ENCODE measurements at places on chromosomes 6 and 20. TPM values are rescaled to one million over a fixed set of nuclear protein-coding genes. Genes with fewer than 3 reads are reported as not detected.

DNA sequence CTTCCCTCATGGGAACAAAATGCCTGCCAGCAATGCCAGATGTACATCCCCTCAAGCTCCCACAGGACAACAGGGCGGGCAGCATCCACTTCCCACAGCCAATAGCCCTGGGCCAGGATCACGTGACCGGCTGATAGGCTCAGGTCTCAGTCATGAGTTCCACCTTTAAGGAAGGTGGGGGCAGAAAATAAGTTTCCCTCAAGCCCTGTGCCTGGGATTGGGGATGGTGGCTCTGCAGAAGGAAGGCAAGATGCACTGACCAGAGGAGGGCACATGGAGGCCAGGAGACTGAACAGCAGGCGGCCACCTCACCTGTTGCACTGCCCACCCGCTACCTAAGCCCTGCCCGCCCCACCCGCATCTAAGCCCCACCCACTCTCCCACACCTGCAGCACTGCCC is 149.1 kb downstream of the BMP7 start:
- DNase-seq, result no peak

DNA sequence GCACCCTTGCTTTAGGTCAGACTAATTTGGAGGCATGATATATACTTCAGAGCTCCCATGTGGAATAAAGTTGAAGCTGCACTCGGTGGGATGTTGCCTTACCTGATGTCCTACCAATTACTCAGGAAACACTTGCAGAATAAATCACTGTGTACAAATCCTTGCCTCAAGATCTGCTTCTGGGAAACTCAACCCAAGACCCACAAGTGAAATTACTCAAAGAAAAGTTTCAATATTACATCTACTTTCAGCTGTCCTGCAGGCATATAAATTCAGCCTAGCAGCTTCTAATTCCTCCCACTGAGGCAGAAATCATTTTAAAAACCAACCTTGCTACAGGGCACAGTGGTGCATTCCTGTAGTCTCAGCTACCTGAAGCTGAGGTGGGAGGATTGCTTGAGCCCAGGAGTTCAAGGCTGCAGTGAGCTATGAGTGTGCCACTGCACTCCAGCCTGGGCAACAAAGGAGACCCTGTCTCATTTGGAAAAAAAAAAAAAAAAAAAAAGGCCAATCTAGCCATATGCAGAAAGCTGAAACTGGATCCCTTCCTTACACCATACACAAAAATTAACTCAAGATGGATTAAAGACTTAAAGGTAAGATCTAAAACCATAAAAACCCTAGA is 20.7 kb upstream of the DCDC2 start:
- no peak for DNase-seq

DNA sequence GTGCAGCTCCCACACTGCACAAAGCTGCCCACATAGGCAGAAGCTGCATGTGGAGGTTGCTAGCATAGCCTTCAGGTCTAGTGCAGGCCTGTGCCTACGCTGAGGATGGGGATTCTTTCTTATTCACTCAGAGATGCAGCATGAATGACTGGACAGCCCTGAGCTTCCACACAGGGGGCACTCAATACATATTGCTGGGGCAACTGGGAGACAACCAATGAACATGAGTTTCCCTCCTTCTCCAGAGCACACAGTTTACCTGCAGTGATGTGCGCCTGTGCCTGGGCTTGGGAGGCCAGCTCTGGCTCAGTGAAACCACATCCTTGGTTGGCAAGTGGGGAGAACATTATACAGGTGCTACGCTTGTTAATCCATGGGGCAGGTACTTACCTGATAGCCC is 389.9 kb downstream of the RNGTT start:
- no peak for DNase-seq

DNA sequence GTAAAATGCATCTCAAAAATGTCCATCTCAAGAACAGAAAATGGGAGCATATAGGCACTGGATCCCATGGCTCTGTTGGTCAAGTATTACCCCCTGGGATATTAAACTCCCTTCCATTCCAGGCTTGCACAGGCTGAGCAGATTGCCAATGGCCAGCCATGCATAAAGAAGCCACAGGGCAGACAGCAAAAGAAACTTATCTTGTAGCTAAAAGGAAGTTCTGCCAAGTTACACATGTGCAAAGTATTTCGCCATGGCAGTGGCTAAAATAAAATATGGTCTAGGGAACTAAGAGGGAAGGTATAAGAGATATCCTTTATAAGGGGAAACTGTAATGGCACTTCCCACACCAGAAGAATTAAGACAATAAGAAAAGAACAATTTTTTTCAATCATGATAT is 415.6 kb upstream of the BTBD3 start:
- no peak for DNase-seq

GRCh38 chr20:18079756-18080353 is 22.1 kb upstream of the OVOL2 start:
- DNase-seq, result no peak

- DNase-seq, result no peak
Observed at GRCh38 chr20:41300383-41300782, 17.1 kb downstream of the ZHX3 start.

DNA sequence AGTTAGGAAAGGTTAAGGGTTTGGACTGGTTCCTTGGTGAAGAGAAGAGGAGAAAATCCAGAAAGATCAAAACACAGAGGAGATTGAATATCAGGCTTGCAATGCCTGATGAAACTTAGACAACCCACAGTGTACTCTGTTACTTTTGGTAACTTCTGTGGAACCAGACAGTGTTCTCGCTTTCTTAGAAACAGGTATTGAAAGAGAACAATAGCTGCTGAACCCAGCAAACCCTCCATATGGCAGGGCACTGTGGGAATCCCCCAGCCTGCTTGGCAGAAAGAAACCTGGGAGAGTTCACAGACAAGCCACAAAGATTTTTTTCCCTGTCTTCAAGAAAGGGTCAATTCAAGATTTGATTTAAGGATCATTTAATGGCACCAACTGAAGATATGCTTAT is 342.8 kb downstream of the FOXA2 start:
- no peak for DNase-seq

DNA sequence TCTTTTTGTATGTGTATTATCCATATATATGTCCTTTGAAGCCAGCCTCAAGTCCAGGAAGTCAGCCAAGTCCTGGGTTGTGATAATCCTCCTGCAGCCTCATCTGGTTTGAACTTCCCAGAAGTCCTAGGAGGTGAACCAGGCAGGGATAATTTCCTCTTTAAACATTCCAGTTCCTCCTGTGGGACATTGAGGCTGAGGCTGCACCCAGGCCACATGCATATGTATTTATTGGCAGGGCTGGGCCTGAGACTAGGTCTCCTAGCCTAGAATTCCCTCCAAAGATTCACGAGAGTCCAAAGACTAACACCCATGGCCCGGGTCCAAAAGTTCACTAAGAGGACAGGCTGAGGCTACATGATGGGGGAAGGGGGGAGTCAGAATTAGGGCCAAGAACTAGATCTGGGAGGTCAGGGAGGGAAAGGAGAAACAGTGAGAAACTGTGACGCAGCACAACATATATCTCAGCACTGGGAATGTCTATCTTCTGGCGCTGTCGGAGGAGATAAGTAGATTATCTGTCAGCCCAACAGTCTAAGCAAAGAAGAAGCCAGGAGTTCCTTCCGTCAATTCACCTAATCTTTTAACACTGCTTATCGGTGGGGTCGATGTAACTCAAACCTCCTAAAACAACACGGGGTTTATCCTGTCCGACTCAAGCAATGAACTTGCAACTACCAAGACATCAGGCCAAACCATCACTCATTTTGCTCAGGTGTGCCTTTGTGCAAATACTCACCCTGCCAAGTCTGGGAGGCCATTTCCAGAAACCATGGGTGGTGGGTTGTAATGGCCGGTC is 43.3 kb downstream of the SNX5 start:
- peak; percentile 96 for DNase-seq

DNA sequence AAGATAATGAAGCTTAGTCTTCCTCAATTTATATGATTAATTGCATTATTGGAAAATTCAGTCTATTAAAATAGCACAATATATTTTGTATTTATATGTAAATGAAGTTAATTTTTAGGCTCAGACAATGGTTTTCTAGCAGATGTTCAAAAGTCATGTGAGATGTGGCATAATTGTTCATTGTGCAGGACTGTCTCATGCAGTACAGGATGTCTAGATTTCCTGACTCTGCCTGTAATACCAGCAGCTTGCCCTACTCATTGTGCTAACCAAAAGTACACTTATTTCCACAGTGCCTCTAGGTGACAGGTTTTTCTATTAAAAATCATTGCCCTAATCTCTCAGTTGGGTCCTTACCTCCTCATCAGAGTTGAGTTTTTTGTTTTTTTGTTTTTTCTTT is 12.4 kb downstream of the RALGAPB start:
- no peak for DNase-seq

- no peak for DNase-seq
Observed at GRCh38 chr6:129890164-129890563, 29.0 kb upstream of the TMEM244 start.

- peak; percentile 89 for DNase-seq
Observed at GRCh38 chr6:151389618-151390275, 1.6 kb downstream of the ZBTB2 start.

DNA sequence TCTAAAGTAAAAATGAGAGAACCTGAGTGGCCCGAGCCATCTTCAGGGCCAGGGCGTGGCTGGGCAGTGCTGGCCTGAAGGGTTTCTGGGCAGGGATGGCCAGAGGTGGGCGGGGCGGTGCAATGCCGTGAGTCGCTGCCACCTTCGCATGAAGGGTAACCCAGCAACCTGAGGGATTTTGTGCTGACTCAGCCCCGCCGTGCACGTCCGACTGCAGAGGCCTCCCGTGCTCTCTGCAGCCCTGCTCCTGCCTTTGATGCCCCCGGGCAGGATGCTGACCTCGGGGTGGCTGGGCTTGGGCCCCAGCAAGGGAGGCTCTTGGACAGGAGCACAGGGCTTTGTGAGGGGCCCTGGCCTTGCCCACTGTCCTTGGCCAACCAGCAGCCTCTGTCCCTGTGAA is 81.7 kb upstream of the GATA5 start:
- no peak for DNase-seq

- no peak for DNase-seq
Observed at GRCh38 chr6:13362412-13362811, 34.1 kb upstream of the TBC1D7 start.

The SSTR4 gene
- not detected for total RNA-seq

The CST4 gene
- total RNA-seq, result not detected

The SRSF12 gene
- total RNA-seq, result 2.8 TPM

The PDE10A gene
- 9.0 TPM for total RNA-seq

The LAMA4 gene
- 219 TPM for total RNA-seq

The CGAS gene
- 5.2 TPM for total RNA-seq
